Left lobe of liver (tissue), 2 donors: ENCODE measurements at places on chromosomes 6 and 20. TPM values are rescaled to one million over a fixed set of nuclear protein-coding genes. Genes with fewer than 3 reads are reported as not detected.

COL9A3 gene
- total RNA-seq, result 4.0 TPM

DEK gene
- 16.9 TPM for total RNA-seq

FAM83D gene
- 2.9 TPM for total RNA-seq

MTCH1 gene
- 63.8 TPM for total RNA-seq

SLC17A3 gene
- 10.4 TPM for total RNA-seq

SLC17A1 gene
- 8.7 TPM for total RNA-seq
